NCI-H446 (cell line): ENCODE measurements at places on chromosomes 12 and 14.

- no peak for DNase-seq
These were observed 122.2 kb downstream of the FOXN3 start for GRCh38 chr14:89294872-89295271.

DNA sequence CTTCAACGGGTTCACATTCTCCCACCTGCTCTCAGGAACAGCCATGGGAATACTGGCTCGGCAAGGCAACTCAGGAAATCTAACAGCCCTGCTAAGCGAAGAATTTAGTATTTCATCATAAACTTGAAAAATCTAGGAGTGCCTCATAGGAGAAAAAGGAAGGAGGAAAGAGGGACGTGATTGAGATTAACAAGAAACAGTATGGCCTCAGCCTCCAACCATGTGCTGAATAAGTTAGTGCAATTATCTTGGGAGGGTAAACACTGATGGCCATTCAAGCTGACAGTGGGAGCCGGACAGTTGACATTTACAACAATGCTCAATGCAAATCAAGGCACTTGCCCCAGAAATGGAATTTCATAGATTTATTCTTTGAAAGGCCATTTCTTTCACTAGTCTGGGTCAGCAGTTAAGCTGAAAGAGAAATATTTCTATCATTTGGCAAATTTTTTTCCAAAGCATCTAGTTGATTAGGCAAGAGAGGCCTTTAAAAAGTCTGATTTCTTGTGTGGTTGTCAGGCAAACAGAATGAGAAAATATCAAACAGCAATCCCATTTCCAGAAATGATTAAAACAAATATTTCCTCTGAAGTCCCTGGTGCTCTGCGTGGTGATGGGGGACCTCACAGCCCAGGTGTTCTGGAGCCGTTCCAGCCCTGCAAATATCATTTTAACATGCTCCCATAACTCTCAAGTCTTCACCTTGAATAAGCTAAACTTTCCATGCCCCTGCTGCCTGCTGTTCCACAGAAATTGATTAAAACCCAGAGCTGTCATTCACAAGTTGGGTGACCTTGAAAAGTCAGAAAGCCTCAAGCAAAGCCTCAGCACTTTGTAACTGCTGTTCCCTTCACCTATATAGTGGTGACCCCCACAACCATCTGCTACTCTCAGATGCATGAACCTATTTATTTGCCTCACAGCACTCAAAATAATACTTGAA is 121.6 kb downstream of the PHLDA1 start:
- no peak for DNase-seq

DNA sequence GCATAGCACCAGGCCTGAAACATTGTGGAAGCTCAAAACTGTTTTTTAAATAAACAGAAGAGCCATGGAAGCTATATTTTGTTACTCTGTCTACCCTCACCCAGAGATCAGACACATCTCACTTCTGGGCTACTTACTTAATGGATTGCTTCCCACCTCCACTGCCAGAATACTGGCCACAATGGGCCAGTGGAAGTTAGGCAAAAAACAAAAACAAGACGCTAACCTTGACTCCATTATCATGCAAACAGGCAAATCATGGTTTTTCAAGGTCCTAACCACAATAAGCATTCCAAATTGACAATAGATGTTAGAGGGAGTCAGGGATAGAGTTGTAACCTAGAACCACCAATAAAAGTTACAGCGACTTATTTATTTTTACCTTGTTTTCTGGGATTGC is 52.7 kb upstream of the PTCSC3 start:
- DNase-seq: no peak

DNA sequence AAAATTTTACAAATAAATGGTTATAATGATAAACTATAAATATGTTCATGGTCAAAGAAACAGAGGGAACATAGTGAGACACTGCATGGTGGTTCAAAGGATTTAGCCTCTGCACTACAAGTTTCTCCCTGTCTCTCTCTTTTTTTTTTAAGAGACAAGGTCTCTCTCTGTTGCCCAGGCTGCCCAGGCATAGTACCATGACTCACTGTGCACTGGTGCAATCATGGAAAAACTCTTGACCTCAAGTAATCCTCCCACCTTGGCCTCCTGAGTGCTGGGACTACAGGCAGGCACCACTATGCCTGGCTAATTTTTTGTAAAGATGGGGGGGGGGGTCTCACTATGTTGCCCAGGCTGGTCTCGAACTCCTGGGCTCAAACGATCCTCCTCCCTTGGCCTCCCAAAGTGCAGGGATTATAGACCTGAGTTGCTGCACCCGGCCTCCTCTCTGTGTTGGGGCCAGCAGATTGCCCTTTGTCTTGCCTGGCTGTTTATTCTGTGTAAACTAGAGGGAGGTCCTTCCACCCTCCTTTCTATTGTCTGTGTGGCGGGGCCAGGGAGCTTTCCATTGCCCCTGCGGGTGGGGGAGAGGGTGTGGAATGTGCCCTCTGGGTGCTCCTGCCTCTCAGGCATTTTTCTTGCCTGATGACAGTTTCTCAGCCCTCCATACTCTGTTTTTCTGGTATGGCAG is 22.1 kb downstream of the MTHFD1 start:
- no peak for DNase-seq

DNA sequence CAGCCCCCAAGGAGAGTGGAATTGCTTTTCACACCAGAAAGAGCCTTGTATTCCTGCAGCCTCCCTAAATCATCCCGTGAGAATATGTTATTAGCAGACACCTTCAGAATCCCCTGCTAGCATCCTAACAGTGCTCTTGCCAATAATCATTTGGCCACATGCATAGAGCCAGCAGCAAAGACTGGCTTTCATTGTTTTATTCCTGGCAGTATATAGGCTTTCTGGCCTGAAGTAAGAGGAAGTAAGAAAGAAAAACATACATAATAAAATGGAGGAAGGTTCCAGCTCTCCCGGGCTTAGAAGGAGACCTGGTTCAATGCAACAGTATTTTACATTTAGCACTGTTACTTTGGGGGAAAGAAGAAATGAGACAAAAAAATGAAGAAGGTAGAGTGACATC is 176.7 kb upstream of the ATF7IP start:
- DNase-seq: no peak

DNA sequence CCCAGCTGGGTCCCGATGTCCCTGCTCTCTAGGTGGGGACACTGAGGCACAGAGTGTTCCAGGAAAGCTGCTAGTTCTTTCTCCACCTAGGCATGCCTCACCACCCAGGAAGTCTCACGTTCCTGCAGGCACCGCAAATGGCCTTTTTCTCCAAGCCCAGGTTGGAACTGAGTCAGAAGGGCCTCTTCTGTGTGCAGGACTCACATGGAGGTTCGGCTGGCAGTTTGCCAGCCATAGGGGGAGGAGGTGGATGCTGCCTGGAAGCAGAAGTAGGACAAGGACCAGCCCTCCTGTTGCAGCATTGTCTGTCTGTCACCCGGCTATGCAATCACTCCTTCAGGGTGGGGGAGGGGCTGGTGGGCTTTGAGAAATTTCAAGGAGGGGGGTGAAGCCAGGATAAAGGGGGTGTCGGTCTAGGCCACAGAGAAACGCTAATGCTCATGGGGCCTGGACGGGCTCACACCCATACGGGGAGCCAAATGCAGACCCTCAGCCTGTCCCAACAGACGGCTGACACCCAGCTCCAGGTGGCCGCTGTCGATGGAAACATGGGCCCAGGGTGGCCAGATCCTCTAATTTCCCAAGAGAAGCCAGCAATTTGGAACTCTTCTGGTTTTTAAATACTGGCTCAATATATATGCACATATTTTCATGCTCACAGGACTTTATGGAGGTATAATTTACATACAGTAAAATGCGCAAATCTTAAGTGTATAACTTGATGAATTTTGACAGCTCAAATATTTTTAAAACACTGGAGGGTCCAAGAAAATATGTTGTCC is 120.5 kb downstream of the PHETA1 start:
- DNase-seq: no peak

DNA sequence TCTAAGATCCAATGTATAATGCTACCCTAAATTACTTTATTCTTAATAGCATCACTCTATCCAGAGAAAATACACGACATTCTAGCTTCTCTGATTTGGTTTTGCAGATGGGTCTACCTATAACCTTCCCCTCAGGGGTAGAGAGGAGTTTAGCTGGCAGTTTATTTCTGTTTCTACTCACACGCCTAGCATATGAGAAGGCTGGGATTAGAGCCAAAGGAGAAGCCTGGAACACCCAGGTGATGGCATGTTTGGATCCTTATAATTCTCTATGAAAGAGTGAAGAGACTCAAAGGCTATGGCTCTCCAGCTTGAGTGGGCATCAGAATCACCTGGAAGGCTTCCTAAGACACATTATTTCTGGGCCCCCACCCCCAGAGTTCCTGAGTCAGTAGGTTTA is 131.3 kb downstream of the IGF1 start:
- no peak for DNase-seq

GRCh38 chr12:22656831-22657230 is 31.9 kb downstream of the ETNK1 start:
- DNase-seq: no peak

GRCh38 chr12:106566771-106567170 is 16.0 kb upstream of the RFX4 start:
- no peak for DNase-seq

DNA sequence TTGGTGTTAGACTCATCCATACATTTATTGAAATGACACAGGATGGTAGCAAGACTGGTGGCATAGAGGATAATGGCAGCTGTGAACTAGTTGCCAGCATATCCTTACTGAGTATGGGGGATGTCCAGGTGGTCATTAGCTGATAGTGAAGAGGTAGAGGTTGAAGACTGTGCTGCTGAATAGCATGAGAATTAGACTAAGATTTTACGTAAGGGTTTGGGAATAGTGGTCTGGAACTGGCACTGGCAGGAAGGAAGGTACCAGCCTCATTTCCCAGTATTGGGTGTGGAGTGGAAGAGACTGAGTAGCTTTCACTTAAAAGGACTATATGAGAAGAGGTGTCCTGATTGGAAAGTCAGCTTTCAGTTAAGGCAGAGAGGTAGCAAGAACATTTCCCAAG is 6.5 kb downstream of the ERC1 start:
- no peak for DNase-seq

- DNase-seq: no peak
These were observed 102.5 kb upstream of the PRICKLE1 start for GRCh38 chr12:42691991-42692557.

- DNase-seq: no peak
These were observed 1.0 kb downstream of the MPHOSPH9 start for GRCh38 chr12:123231931-123232330.

GRCh38 chr12:58901664-58902063 is 18.6 kb downstream of the LRIG3 start:
- no peak for DNase-seq

DNA sequence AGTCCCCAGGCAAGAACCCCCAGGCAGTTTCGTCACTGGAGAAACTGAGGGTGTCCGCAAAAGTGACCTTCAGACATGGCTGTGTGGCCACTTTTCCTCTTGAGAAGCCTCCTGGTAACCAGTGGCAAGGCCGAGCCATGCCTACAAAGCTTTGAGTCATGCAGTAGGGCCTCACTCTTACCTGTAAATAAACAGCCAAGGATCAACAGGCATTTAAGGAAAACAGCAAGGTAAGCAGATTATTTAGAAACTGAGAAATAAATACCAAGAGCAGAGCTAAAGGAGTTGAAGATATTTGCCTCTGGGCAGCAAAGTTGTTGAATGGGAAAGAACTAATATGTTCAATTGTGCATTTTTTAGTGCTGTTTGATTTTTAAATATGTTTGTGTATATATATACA is 141.0 kb upstream of the BCL2L14 start:
- DNase-seq: no peak

DNA sequence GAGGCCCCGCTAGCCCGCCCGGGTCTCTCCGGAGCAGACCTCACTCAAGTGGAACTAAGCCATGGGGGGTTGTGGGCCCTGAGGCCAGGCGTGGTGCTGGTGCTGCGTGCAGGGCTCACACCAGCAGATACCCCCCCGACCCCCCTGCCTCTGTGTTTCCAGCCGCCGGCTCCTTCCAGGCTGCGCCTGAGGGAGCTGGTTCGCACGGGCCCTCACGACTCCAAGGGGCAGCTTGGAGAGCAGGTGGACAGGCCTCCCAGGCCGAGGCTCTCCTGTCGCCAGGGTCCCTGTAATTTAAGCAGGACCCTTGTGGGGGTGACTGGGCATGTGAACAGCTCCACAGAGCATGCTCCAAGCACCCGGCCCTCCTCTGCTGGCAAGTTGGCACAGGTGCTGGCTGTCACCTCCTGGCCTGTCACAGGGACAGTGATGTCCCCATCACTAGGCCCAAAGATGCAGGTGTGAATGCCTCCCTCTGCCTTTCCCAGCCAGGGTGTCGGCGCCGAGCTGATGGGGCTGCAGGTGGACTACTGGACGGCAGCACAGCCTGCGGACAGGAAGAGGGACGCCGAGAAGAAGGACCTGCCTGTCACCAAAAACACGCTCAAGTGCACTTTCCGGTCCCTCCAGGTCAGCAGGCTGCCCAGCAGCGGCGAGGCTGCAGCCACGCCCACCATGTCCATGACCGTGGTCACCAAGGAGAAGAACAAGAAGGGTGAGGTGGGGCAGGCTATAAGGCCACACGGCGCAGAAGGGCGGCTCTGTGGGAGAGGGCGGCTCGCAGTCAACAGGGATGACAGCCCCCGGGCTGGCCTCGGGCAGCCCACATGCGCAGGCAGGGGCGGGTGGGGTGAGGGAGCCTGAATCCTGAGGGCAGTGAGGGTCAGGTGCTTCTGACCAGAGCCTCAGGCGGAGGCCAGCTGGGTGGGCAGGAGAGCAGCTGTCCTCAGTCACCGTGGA is 5.9 kb upstream of the TEX22 start:
- DNase-seq: no peak

- no peak for DNase-seq
These were observed 14.0 kb downstream of the TMEM30B start for GRCh38 chr14:61266891-61267740.
